Activated CD8-positive, alpha-beta T cell treated with anti-CD3 and anti-CD28 coated beads, Interleukin-2, amount 10 ng/mL, durations not matched to agents 7 days and 5 days (primary cell): ENCODE measurements at places on chromosomes 2 and 18. TPM values are rescaled to one million over a fixed set of nuclear protein-coding genes. Genes with fewer than 3 reads are reported as not detected.

GRCh38 chr2:27954221-27954673 is 63.7 kb downstream of the BABAM2 start:
- DNase-seq = no peak

DNA sequence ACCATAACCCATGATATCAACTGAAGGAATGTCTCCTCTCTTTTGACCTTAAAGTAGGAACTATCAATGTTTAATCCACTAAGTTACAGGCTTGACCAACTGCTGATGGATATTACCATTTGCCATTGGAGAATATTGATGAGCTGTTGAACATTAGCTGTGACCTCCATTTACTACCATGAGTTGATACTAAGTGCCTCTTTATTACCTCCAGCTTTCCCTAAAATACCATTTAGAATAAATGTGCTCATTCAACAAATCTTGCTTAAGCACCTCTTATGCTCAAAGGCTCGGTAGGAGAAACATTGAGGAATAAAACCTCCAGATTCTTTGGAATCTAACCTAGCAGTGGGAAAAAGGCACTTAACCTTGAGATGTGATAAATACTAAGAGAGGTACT is 81.2 kb downstream of the FAM124B start:
- no peak for DNase-seq

CCDC148 gene
- total RNA-seq = 0.16 TPM

DNA sequence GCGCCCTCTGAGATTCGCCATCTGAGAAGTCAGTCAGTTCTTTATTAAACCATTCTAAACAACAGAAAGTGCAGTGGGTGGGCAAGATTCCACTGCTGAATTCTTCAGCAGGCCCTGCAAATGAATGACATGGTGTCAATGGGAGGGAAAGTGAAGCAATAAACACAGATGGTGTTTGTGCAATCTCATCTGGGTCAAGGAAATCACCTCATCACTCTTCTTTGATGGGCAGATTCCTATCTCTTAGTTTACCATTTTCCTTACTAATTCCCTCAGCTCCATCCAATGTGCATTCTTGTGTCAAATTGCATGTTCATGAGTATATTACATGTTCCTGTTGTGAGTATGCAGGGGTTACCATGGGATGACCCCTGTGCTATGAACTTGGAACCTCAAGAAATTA is 100.7 kb upstream of the CYP1B1 start:
- DNase-seq = no peak

ZNG1B gene
- total RNA-seq = 36.4 TPM

GRCh38 chr2:30514134-30514847 is 67.2 kb downstream of the LCLAT1 start:
- DNase-seq = no peak

KCTD1 gene
- total RNA-seq = 3.0 TPM

RIT2 gene
- not detected for total RNA-seq

DNA sequence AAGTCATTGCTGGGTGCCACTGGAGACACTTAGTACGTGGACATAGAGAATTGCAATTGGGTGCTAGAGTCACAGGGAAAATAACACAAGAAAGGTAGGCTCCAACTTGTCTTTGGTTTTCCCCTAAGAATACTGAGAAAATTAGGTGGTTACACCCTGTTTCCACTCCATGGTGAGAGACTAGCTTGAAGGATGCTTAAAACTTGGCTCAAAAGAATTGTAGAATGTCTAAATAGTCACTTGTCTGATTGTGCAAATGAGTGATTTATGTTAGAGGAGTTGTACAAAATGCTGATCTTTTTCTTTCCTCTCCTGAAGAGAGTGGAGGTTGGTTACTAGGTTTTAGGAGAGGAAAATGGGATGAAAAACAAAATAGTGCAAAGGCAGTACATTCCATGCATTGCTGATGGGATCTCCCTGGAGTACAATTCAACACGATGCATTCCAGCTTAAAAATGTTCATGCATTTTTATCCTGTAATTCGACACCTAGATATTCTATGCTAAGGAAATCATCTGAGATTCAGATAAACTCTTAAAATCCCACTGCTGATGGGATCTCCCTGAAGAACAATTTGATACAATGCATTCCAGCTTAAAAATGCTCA is 2.2 kb upstream of the SERPINB12 start:
- no peak for DNase-seq

SP3 gene
- 95.9 TPM for total RNA-seq

TCF23 gene
- total RNA-seq = not detected

GRCh38 chr2:147910990-147911473 is 66.2 kb downstream of the ACVR2A start:
- DNase-seq = peak; percentile 50

- DNase-seq = peak; percentile 64
These were observed 90.5 kb downstream of the NXPH2 start for GRCh38 chr2:138689705-138690104.

CYS1 gene
- 0.50 TPM for total RNA-seq

DNA sequence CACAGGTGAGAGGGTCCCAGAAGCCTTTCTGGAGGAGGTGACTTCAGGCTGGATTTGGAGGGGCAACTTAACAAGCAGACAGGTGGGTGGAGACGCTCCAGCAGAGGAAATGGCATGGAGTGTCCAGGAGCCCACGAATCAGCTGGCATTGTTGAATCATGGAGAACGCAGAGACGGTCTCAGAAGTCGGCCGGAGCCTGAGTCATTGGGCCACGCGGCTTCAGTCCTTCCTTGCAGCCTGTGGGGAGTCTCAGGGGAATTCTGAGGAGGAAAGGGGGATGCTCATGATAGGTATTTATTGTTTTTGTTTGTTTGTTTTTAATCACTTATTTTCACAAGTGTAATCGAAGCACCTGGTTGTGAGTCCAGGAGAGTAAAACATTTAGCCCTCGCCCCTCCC is 184.6 kb upstream of the HDAC4 start:
- no peak for DNase-seq

- no peak for DNase-seq
These were observed 78.8 kb downstream of the ZNF804A start for GRCh38 chr2:184677171-184677570.

DNA sequence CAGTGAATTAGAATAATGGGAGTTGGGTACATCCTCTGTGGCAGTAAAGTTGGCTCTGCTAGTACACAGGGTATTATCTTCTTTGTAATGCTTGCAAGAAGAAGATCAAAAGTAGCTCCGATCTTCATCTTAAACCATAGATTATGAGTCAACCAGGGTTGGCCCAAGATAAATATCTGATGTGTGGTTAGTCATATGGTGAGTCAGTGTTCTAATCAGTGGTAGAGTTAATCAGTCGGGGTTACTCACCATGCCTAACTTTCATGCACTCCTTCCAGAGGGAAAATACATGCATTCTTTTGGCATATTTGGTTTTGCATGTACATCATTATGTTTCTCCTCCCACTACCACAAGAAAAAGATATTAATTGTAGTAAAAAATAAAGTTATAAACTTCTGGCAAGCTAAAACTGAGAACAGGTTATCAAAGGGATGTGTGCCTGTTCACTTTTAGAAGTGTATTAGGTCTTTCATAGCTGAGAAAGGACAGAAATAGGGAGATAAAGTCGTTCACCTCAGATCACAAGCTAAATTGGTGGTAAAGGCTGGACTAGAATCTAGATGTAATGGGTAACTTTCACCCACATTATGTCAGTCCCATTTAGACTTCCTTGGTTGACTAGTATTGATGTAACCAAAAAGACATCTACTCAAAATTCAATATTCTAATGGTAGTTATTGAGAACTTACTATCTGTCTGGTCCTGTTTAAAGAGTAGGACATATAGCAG is 684.4 kb downstream of the IRS1 start:
- no peak for DNase-seq

SERPINB10 gene
- not detected for total RNA-seq

DNA sequence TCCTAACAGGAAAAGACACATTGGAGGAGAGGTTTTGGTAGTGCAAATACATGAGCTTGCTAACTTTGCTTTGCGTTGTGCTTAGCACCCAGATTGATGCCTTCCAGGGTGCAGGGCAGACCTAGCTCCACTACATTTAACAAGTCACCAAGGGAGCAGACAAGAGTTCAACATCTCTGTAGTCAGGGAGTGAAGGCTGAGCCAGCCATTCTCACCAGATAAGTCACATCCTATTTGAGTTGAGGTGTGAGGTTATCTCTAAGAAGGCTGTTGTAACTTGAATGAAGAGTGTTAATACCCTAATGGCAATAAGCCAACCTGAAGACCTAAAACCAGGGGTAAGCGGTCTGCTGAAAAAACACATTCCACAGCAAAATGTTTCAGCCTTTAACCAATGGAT is 69.6 kb upstream of the DSEL start:
- no peak for DNase-seq

- no peak for DNase-seq
These were observed 310.7 kb downstream of the TNS1 start for GRCh38 chr2:217691920-217692666.

AFG3L2 gene
- total RNA-seq = 44.3 TPM

- DNase-seq = no peak
These were observed 327.2 kb upstream of the PKDCC start for GRCh38 chr2:41720331-41721251.

C2orf72 gene
- total RNA-seq = 0.34 TPM

GRCh38 chr2:74856004-74856578 is 22.2 kb downstream of the HK2 start:
- no peak for DNase-seq

LYG2 gene
- total RNA-seq = not detected

- peak; percentile 64 for DNase-seq
These were observed 109.8 kb downstream of the AP1S3 start for GRCh38 chr2:223727562-223727961.

GRCh38 chr2:240155745-240156390 is 15.4 kb upstream of the OTOS start:
- DNase-seq = no peak

- no peak for DNase-seq
These were observed at the start of gene GKN1 for GRCh38 chr2:68974251-68974650. Gene GKN1 (plus strand): TSS chr2:68974636. CDS start chr2:68974678, 42 bp downstream.

DNA sequence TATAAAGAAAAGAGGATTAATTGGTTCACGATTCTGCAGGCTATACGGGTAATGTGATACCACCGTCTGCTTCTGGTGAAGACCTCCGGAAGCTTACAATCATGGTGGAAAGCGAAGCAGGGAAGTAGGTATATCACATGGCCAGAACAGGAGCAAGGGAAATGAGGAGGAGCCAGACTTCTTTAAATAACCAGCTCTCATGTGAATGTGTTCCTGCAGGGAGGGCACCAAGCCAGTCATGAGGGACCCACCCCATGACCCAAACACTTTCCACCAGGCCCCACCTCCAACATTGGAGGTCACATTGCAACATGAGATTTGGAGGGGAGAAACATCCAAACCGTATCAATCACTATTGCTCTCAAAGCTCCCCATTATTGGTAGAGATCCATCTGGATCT is 61.8 kb downstream of the EFEMP1 start:
- DNase-seq = no peak

EML6 gene
- total RNA-seq = 0.78 TPM

MREG gene
- total RNA-seq = 10.9 TPM

DNA sequence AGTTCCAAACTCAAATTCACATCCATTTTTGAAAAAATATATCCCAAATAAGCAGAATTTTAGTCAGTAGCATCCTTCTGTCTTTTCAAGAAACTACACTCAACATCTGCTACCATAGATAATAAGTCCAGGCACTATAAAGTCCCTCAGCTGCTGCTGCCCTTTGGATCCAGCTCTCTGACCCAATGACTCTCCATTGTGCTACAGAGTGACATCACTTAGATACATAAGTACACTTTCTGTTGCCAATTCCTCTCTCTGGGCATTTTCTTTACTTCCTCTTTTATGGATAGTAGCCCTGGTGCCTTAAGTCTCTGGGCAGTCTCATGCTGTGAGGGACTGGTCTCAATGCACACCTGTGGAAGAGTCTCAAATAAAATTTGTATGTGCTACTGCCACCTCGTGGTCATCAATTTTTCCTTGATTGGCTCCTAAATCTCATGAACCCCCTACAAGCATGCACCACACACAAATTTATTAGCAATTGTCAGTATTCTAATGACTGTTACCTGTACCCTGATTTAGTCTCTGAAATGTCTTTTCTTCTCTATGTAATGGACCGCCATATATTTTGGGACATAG is 219.2 kb downstream of the LRP1B start:
- DNase-seq = no peak

DNA sequence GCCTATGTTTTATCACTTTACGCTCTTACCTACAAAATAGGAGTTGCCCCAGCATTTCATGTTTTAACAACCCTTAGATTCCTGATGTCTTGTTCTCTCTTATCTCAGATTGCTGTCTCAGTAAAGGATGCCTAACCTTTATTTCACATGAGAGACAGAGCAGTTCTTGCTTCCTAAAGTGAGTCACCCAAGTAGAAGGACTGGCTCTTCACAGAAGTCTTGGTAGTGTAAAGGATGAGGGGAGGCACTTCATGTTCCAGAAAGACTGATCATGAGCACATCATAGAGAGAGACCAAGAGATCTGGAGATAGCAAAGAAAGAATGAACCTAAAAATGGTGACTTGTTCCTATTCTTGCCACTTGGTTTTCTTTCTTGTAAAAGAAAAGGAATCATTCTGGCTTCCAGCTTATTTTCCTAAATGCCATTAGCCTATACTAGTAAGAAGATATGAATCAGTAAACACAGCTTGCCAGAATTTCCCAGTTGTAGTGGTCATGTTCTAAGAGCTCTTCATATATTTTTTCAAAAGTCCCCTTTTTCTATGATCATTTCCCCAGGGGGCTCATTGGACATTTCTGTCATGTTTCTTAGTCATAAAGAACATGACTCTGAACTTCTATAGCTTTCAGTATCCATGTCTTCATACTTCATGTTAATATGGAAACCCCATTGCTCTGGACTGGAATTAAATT is 54.9 kb downstream of the MAPRE2 start:
- DNase-seq = no peak

KCMF1 gene
- total RNA-seq = 88.9 TPM

INO80C gene
- total RNA-seq = 12.9 TPM

PLGLB1 gene
- 3.7 TPM for total RNA-seq

- DNase-seq = no peak
These were observed 19.5 kb upstream of the LYPD6B start for GRCh38 chr2:149018981-149019380.

RAB6C gene
- not detected for total RNA-seq

GRCh38 chr2:182915369-182916326 is 49.2 kb upstream of the FRZB start:
- DNase-seq = no peak

SERPINB4 gene
- not detected for total RNA-seq

TUBB6 gene
- total RNA-seq = 8.3 TPM

DNA sequence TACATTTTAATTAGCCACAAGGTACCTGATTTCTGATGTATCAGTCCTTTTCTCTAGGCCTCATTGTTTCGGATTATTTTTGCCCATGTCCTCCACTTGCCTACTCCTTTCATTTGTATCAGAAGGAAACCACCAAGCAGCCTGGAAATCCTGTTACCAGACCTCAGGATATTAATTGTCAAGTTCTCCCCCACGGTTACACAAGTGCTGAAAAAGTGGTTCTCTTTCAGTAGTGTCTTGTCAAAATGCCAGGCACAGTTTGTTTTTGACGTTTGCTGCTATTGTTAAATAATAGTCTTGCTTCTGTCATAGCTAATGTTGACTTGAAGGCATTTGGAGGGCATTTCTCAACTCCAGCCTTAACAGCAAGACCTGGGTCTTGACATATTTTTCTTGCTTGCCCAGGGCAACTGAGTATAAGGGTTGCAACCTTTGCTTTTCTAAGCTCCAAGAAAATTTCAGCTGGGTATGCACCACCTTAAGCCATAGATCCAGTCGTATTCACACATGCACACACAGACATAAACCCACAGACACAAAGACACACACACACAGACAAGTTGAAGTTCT is 31.0 kb downstream of the INSIG2 start:
- no peak for DNase-seq

GRCh38 chr2:6865346-6866274 is at the start of gene CMPK2:
Gene CMPK2 (minus strand): TSS chr2:6865907. CDS start chr2:6865696, 211 bp downstream.
- peak; percentile 94 for DNase-seq
